ENCODE measurements at places on chromosomes 2 and 18.
A peak's percentile ranks its signal among the peaks of the same experiment; 100 is the strongest.

DNA sequence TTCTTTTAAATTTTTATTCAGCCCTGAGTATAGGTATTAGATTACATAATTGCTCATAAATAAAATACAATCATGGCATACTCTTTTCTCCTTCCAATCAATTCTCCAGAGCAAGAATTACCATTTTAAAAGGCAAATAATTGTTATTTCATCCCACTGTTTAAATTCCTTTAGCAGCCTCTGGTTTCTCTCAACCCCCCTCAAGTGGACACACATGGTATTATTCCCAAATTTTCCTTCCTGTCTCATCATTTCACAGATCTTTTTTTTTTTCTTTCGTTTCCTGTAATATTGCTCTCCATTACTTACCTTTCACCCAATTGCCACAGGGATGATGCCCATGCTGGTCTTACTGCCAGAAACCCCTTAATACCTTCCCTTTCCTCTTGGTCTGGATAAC lies 385.2 kb downstream of the RIT2 start:
- no peak for DNase-seq

DNA sequence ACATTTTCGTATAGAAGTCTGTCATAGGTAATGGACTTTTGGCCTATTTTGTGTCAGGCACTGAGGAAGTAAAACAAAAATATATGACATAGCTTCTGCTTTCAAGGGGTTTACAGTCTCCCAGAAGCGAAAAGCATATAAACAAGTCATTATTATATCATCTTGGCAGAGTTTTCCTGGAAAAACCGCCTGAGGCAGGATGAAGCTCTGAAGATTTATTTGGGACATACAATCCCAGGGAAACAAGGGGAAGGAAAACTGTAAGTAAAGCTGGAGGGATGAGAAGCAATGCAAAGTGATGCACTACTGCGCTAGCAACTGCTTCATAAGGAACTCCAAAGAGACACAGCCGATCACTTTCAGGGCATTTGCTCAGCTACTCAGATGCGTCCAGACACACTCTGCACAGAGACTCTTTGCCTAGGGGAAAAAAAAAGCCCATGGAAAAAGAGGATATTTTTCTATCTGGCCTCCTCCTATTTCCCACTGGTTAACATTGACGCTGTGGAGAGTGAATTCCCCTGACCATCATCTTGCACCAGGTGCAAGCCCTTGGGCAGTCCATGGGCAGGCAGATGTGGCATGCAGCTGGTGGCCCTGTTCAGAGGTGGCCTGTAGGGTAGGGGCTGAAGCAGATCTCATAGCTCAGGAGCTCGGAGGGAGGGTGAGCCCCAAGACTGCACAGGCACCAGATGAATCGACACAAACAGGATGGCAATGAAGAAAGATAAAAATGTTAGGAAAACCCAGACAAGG lies 158.1 kb downstream of the METTL4 start:
- no peak for DNase-seq

DNA sequence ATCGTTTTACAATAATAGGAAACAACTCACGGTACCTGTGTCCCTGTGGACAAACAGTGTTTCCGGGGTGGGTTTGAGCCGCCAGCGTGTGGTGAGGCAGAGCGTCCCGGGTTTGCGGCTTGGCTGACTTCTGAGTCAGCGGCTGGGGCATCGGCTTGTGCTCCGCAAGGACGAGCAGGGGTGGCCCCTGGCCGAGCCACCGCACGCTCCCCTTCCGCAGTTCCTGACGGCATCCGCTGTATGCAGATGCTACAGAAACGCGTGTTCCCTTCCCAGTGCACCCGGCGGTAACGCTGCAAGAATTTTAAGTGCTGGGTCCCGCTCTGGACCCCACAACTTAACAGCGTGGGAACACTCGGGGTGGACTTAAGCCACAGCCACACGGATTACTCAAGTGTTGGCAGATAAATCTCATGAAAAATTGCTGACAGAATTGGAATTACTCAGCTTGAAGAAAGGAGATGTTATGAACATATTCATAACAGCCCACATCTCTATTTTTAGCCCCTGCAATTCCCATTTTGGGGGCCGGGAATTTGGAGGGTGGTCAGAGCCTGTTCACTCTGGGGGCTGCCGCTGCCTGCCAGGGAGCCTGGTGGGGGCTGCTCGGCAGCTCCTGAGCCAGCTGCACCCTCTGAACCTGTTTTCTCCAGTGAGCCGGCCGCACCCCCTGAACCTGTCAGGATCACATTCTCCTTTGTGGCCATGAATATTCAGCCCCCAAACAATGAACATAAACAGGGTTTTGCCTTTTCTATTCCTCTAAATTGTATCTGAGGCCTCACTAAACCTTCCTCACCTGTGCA lies 12.6 kb upstream of the KCNG2 start:
- no peak for DNase-seq

- DNase-seq: no peak
Observed at GRCh38 chr2:44163777-44164176, 4.9 kb upstream of the PPM1B start.

GRCh38 chr2:52391621-52392020 lies 1359.7 kb upstream of the NRXN1 start:
- no peak for DNase-seq

DNA sequence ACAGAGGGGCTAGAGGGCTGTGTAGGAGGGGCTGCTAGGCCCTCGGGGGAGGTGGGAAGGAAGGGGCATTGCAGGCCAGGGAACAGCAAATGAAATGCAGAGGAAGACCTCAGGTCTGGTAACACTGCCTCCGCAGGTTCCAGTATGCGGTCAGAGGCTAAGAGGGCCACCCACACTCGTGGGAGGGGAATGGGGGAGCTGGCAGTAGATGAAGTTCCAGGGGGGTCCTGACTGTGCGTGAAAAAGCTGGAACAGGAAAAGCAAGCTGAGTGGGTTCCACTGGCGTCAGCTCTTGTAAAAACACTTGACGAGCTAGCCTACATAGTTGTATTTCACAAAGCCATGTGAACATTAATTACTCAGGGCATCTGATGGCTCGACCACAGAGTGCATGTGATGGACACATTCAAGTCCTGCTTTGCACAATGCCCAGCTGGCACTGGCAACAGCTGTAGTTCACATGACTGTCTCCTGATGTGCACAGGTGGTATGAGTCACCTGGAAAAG lies 29.0 kb upstream of the PTPN4 start:
- no peak for DNase-seq

GRCh38 chr18:68837665-68838451 lies 40.0 kb downstream of the CCDC102B start:
- DNase-seq: no peak

GRCh38 chr2:238968616-238969384 lies 120.9 kb downstream of the TWIST2 start:
- DNase-seq: no peak

DNA sequence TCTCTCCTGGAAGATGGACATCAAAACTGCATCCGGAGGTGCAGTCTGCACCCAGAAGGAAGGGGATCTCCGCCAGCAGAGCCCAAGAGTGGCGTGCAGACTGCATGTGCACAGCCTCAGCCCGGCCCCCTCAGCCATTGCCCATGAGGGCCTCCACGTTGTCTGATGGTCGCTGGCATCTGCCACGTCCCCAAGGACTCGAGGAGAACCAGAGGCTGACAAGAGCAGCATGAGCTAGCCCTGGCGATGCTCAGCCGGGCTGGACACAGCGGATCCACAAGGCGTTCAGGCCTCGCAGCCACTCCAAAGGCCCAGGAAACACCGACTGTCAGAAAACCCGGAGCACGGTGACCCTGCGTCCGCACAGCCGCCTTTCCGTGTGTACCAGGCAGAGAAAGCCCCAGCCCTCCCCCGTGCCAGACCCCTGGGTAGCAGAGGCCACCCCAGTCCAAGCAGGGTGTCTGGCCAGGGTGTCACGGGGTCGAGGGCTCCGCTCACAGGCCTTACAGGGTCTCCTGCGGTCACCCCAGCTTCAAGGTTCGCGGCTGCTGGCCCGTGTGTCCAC lies 48.3 kb downstream of the SLC66A2 start:
- DNase-seq: no peak

GRCh38 chr2:241412144-241412543 lies 56.1 kb downstream of the FARP2 start:
- peak; percentile 11 for DNase-seq

DNA sequence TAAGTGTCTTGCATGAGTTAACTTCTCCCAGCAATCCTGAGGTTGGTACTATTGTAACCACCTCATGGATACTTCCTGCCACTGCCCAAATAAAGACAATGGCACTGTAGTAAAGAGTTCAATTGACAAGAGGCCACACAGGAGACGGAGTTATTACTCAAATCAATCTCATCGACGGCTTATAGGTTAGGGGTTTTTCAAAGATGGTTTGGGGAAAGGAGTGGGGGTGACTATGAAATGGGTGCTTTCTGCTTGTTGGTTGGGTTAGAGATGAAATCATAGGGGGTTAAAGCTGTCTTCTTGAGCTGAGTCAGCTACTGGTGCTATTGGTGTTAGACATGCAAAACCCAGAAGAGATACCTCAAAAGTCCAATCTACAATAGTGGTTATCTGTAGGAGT lies 1258.0 kb upstream of the ZEB2 start:
- DNase-seq: no peak

GRCh38 chr2:86036669-86037138 lies 69.0 kb downstream of the POLR1A start:
- no peak for DNase-seq

DNA sequence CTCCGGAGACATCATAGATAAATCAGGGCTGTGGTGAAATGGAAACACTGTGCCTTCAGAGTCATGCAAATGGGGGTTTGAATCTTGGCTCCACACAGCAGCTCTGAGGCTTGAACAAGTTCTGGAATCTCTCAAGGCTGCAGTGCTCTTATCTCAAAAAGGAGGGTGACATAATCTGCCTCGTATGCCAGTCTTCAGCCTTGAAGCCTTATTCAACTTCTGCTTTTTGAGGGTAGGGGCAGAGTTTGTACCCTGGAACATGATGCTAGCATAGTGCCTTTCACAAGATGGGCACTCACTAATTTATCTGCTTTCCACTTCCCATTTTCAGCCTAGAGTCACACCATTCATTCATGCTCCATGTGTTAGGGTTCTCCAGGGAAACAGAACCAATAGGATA lies 42.3 kb downstream of the GATA6 start:
- no peak for DNase-seq

GRCh38 chr18:68427951-68428401 lies 286.9 kb downstream of the TMX3 start:
- no peak for DNase-seq

DNA sequence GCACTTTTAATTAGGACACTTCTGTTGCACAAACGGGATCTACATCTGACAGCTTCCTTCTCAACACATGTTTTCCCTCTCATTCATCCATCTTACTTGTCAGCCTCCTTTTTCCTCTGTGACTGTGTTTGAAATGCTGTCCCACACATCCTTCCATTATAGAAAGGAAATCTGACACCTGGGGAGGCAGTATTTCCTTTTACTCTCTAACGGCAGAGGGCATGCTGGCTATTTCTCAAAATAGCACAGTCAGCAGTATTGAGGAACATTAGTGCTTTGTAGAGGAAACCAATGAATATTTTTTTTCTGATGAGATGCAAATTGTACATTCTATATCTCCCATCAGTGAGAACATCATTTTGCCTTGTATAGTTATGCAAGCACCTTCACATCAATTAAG lies 668.7 kb downstream of the SLC4A3 start:
- DNase-seq: no peak

- no peak for DNase-seq
Observed at GRCh38 chr2:160974803-160975202, 185.4 kb upstream of the TANK start.

DNA sequence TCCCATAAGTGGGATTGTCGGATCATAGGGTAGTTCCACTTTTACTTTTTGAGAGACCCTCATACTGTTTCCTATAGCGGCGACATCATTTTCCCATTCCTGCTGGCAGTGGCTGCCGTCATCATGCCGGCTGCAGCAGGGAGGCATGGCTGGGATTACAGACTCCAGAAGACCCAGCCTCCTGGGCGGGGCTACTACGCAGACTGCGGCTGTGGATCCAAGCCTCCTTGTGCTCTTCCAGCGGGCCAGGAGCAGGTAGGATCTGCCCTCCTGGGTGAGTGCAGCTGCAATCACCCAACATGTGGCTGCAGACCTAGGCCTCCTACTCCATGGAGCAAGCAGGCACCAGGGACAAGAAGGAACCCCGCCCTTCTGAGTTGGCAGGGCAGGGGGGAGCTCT lies 359.2 kb downstream of the GALR1 start:
- DNase-seq: no peak

GRCh38 chr18:47246027-47246971 lies 5.2 kb downstream of the SKOR2 start:
- no peak for DNase-seq

DNA sequence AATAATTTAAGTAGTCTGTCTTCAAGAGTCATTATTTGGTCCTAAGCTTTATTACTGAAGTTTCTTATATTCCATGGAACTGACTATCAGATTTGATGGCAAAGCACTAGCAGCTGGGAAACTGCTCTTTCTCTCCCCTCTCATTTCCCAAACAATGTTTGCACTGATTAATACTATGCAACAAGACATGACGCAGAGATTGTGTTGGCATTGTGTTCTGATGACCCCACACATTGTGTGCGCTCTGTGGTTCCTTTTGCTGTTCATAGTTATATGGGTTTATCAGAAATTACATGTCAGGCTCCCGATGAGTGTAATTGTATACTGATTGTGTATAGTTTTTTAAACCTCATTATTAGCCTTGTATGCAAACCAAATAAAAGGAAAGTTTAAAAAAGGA lies 331.6 kb upstream of the FANCL start:
- DNase-seq: no peak

Measured in stimulated activated CD4-positive, alpha-beta T cell treated with anti-CD3 and anti-CD28 coated beads, Interleukin-2, amount 100 ng/mL, for 4 hours (primary cell).